CD4-positive, CD25-positive, alpha-beta regulatory T cell (primary cell): ENCODE measurements at places on chromosomes 2 and 18. TPM values are rescaled to one million over a fixed set of nuclear protein-coding genes. Genes with fewer than 3 reads are reported as not detected.

GRCh38 chr2:170038734-170039133 is 139.2 kb upstream of the MYO3B start:
- DNase-seq = no peak

CAPN14 gene
- 0.08 TPM for polyA plus RNA-seq

ALLC gene
- not detected for polyA plus RNA-seq

GRCh38 chr18:23136326-23137096 is 1.2 kb downstream of the CABLES1 start:
- DNase-seq = peak; percentile 44

IMPACT gene
- 11.8 TPM for polyA plus RNA-seq

- DNase-seq = no peak
These were observed 24.3 kb upstream of the VIT start for GRCh38 chr2:36672199-36672598.

- no peak for DNase-seq
These were observed 3.1 kb upstream of the MALT1 start for GRCh38 chr18:58668211-58668610.

DNA sequence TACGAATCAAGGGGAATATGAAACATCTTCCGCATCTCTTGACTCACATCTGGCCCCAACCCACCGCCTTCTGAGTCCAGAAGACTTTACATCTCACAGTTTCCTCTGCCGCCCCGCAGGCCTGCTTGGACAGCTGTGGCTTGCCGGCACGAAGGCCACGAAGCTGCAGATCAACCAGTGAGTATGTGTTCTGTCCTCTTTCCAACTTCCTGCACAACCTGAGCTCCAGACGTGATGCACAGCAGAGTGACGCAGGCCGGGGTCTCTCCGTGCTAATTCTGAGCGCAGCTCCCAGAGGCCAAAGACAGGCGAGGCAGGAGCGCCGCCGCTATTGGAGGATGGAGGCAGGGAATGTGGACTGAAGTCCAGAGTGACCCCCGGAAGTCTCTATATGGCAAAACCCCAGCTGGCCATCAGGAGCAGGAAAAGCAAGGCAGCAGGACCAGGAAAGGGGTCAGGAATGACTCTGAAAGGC is 93.5 kb downstream of the ZCCHC2 start:
- no peak for DNase-seq
